ENCODE measurements at places on chromosomes 1 and 21. TPM values are rescaled to one million over a fixed set of nuclear protein-coding genes. Genes with fewer than 3 reads are reported as not detected.

Gene TRAF5
- total RNA-seq = 13.3 TPM

Gene KRTAP12-1
- not detected for total RNA-seq

Gene FCN3
- total RNA-seq = 0.25 TPM

Gene DLGAP3
- total RNA-seq = 5.9 TPM

Gene VTCN1
- 0.49 TPM for total RNA-seq

Gene ELK4
- 9.1 TPM for total RNA-seq

Gene ALX3
- not detected for total RNA-seq

Gene ADGRL2
- 72.8 TPM for total RNA-seq

Gene RNU1-4
- total RNA-seq = 73,230 TPM

Gene TIAM1
- 24.3 TPM for total RNA-seq

Gene MATN1
- total RNA-seq = under 0.01 TPM

Gene MCOLN3
- not detected for total RNA-seq

Gene SPATA46
- total RNA-seq = not detected

Gene RGS8
- 11.3 TPM for total RNA-seq

Gene GSTM3
- total RNA-seq = 69.8 TPM

Gene KCNJ15
- not detected for total RNA-seq

Gene LAMB3
- 0.74 TPM for total RNA-seq

Measured in temporal lobe (tissue), 4 donors.